Bronchus fibroblast of lung (primary cell): ENCODE measurements at places on chromosomes 2 and 18. TPM values are rescaled to one million over a fixed set of nuclear protein-coding genes. Genes with fewer than 3 reads are reported as not detected.

SCN2A gene
- 1.0 and 1.2 TPM in 2 replicates for total RNA-seq

RGPD4 gene
- not detected in 2 replicates for total RNA-seq

CD207 gene
- total RNA-seq = not detected in 2 replicates

RETREG2 gene
- 34.6 and 41.9 TPM in 2 replicates for total RNA-seq

SALL3 gene
- under 0.01 TPM in 1 of 2 replicates, not detected in the other for total RNA-seq
